Heart right ventricle (tissue), 16 donors: ENCODE measurements at places on chromosomes 13 and 19. TPM values are rescaled to one million over a fixed set of nuclear protein-coding genes. Genes with fewer than 3 reads are reported as not detected.

DNA sequence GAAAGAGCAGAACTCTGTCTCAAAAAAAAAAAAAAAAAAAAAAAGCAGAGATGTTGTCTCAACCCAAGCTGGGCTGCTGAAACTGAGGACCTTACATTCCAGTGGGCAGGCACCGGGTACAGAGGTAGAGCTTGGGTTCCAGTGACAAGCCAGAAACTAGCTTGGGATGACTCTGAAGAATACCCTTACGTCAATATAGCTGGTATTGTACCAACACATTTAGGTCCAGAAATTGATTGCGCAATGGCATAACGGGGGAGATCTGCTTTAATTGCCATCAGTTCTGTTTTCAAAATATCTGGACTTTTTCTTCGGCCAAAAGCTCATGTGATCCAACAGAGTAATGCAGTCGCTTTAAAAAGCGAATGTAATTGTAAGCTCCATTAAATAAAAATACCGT lies 103.1 kb upstream of the UBL3 start:
- no peak for DNase-seq

DNA sequence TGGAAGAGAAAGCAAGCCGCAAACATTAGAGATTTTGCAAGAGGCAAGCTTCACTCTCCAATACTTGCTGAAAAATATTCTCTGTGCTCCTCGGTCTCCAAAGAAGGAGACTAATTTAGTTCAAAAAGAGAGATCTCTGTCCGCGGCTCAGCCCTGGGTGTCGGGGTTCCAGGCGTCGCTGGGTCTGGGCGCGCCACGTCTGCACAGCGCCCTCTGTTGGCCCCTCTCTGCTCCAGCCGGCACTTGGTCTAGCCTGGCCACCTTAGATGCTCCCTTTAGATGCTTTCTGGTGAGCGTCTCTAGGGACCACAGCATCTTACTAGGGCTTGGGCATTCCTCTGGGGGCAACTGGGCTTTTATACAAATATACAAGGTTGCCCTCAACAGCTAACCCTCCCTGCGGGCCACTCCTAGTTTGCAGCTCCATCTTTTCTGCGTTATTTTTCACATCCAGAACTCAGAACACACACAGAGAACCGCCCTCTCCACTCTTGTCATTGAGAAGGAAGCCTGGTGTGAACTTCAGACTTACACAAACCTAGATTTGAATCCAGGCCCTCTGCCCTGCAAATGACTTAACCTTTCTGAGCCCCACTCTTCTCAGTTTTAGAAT lies 78.3 kb downstream of the CYSLTR2 start:
- no peak for DNase-seq

- no peak for DNase-seq
These were observed at the start of gene SOX21 for GRCh38 chr13:94712287-94712811. Gene SOX21 (minus strand): TSS chr13:94712545. CDS start chr13:94712049, 496 bp downstream.

Gene PRSS57
- polyA plus RNA-seq = 0.06 TPM
